ENCODE measurements at places on chromosomes 7 and 10. TPM values are rescaled to one million over a fixed set of nuclear protein-coding genes. Genes with fewer than 3 reads are reported as not detected.

Gene HTR5A
- not detected for total RNA-seq

Gene KIAA1217
- total RNA-seq = 15.9 TPM

Gene GIMAP8
- 41.4 TPM for total RNA-seq

Gene POLR2J
- total RNA-seq = 35.9 TPM

DNA sequence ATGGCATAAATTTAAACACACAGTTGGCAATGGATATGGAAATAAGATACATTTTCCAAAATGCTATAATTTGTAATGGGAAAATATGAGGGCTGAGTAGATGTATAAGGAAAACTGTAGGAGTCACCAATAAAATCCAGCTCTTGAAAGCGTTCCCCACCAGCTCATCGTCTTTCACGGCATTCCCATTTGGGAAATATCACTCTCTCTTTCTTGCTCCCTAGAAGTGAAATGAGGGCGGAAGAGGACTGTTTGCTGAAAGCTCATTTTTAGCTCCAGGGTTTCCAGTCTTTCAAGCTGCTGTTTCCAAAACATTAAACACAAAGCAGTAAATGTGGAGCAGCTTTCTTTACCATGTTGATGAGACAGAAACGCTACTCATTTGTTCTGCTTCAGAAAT is 104.6 kb upstream of the SFMBT2 start:
- DNase-seq = no peak

Gene NEUROG3
- not detected for total RNA-seq

GRCh38 chr10:49168831-49169500 is 19.2 kb downstream of the TMEM273 start:
- DNase-seq = no peak

Gene BAIAP2L1
- total RNA-seq = 1.8 TPM

Gene PDZD7
- total RNA-seq = 1.6 TPM

DNA sequence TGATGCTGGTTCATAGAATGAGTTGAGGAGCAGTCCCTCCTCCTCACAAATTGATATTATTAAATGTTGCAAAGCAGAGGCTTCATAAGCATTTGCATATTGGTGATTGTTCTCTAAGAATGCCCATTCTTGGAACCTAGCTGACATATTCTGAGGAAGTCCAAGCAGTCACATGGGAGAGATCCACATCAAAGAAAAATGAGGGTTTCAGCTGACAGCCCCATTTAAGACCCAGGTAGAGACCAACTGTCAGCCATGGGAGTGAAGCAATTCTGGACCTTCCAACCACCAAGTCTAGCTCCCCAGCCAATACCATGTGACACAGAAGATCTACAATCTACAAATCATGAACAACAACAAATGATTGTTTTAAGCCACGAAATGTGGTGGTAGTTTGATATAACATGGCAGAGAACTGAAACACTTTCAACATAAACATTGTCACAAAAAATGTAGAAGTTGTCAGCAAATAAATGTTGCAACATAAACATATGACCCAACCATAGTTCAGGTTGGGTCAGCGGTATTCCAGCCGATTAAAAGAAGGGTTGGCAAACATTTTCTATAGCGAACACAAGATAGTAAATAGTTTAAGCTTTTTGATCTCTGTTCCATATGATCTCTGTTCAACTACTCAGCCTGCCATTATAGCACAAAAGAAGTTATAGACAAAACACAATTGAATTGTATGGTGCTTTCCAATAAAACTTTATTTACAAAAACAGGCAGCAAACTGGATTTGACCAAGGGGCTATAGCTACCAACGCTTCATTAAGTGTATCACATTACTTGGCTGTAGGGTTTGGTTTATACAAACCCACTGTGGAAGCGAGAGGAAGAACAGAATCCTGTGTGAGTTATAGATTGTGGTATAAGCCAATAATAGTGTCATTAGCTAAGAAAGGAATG is 41.4 kb upstream of the MPP7 start:
- no peak for DNase-seq

- no peak for DNase-seq
These were observed 149.5 kb upstream of the SVIL start for GRCh38 chr10:29784175-29784773.

Gene ANKRD2
- total RNA-seq = 0.78 TPM

DNA sequence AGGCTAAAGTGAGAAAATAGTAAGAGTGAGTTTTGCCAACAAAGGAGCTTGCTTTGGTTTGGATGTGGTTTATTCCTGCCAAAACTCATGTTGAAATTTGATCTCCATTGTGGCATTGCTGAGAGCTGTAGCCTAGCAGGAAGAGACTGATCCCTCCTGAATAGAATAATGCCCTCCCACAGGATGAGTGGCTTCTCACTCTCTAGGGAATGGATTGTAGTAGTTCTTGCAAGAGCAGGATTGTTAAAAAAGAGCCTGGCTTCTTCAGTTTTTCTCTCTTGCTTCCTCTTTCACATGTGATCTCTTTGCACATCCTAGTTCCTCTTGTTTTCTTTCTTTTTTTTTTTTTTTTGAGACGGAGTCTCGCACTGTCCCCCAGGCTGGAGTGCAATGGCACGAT is 34.4 kb downstream of the ASAH2 start:
- no peak for DNase-seq

All from aorta (tissue), 5 donors.